ENCODE measurements at places on chromosomes 4 and X. TPM values are rescaled to one million over a fixed set of nuclear protein-coding genes. Genes with fewer than 3 reads are reported as not detected.

DNA sequence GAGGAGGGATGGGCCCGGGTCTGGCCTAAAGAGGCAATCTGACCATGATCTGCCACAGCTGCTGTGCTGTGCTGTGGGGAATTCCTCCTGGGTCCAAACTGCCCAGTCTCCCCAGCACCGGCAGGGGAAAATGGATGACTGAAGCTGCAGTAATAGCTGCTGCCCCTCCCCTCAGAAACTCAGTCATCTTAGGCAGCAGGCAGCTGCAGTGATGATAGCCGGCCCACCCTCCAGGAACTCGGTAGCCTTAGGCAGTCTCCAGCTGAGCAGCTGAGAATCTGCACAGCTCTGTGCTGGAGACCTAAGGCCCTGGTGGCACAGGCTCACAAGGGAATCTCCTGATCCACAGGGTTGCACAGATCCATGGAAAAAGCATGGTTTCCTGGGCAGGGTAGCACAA is 113.4 kb upstream of the USP38 start:
- DNase-seq: no peak

GRCh38 chrX:68725756-68726365 is 78.4 kb downstream of the STARD8 start:
- no peak for DNase-seq

DNA sequence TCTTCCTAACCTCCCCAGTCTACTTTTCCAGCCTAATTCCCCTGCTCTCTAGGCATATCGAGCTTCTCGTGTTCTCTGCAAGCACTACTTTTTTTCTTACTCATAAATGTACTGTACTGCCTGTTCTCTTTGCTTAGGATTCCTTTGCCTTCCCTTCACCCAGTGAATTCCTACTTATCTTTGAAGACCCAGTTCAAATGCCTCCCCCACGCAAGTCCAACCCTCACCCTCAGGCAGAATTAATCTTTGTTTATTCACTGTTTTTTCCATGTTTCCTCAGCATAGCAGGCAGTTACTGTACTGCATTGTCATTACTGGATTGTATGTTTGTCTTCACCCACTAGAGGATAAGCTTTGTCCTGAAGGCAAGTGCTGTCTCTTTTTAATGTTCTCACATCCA is 287.7 kb downstream of the BMPR1B start:
- DNase-seq: no peak

Gene STATH
- not detected for total RNA-seq

DNA sequence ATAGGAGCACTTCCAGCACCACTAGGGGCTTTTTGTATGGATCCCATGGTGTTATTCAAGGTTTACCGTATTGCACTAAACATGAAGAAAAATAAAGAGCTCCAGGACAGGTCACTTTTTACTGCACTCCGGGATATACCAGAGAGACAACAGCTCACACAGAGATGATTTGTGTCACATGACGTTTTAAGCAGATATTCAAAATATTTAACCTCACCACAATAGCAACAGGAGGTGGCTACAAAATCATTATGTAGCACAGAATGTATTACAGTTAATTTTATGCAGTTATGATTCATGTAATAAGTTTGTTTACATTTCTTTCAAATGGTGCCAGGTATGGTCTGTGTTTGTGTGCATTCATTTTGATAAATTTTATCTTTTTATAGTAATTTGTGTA is 100.6 kb downstream of the LUZP4 start:
- DNase-seq: no peak
